ENCODE measurements at places on chromosomes 12 and 14. TPM values are rescaled to one million over a fixed set of nuclear protein-coding genes. Genes with fewer than 3 reads are reported as not detected.

Gene RAB3IP
- 9.2 TPM for polyA plus RNA-seq

Gene SDR9C7
- polyA plus RNA-seq: 0.46 TPM

Gene KCNC2
- polyA plus RNA-seq: 0.38 TPM

Gene MFAP5
- polyA plus RNA-seq: 143 TPM

Gene ERBB3
- 187 TPM for polyA plus RNA-seq
